ENCODE measurements at places on chromosomes 2 and 18.

DNA sequence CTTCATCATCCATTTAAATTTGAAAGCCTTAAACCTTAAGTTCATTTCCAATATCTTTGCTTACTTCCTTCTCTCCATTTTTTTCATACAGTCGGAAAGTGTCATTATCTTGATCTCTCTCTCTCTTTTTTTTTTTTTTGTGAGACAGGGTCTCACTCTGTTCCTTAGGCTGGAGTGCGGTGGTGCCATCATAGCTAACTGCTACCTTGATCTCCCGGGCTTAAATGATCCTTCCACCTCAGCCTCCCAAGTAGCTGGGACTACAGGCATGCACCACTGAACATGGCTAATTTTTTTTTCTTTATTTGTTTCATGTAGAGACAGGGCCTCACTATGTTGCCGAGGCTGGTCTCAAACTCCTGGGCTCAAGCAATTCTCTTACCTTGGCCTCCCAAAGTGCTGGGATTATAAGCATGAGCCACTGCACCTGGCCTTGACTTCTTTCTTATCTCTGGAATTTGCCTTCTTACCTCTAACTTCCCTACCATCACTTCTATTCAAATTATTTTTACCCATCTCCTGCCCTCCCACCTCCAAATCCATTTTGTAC lies 222.2 kb downstream of the MYCN start:
- H3K4me1 ChIP-seq, result no peaks in the 10 kb centered on the region
- H3K4me3 ChIP-seq, result no peak overlapping the region
- no peak for DNase-seq
- H3K36me3 ChIP-seq, result no peaks in the 10 kb centered on the region
- H3K27me3 ChIP-seq, result no peaks in the 10 kb centered on the region

GRCh38 chr2:79665091-79665490 lies 152.2 kb downstream of the CTNNA2 start:
- no peaks in the 10 kb centered on the region for H3K27me3 ChIP-seq
- DNase-seq, result no peak
- H3K4me1 ChIP-seq, result no peaks in the 10 kb centered on the region
- no peak overlapping the region for H3K27ac ChIP-seq
- H3K36me3 ChIP-seq, result no peaks in the 10 kb centered on the region

DNA sequence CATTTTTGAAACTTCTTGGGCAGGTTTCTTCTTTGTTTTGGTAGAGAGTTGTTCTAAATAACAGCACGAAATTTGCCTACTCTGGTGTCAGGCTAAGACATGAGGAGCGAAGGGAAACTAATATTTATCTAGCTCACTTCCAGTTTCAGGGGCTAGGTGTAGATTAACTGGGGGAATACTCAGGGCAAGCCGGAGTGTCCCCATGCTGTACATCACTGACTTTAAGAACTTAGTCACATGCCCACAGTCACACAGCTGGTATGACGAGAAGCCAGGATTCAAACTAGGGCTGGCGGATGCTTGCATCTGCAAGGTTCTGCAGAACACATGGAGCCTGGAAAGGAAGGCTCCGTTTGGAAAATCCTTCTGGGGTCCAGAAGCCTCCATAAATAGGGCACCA lies 133.3 kb downstream of the ALPK2 start:
- H3K4me1 ChIP-seq, result peaks cover 5% of the 10 kb centered on the region
- DNase-seq, result no peak
- no peak overlapping the region for H3K27ac ChIP-seq
- no peaks in the 10 kb centered on the region for H3K36me3 ChIP-seq
- no peak overlapping the region for H3K4me3 ChIP-seq

- H3K36me3 ChIP-seq, result no peaks in the 10 kb centered on the region
- no peak overlapping the region for H3K4me3 ChIP-seq
- H3K27me3 ChIP-seq, result no peaks in the 10 kb centered on the region
- H3K27ac ChIP-seq, result no peak overlapping the region
- H3K4me1 ChIP-seq, result no peaks in the 10 kb centered on the region
Measured at GRCh38 chr2:240839152-240840143, 19.4 kb upstream of the KIF1A start.

GRCh38 chr18:68734308-68734707 lies 19.4 kb upstream of the TMX3 start:
- H3K36me3 ChIP-seq, result no peaks in the 10 kb centered on the region
- H3K27ac ChIP-seq, result no peak overlapping the region
- H3K27me3 ChIP-seq, result no peaks in the 10 kb centered on the region
- no peak overlapping the region for H3K4me3 ChIP-seq
- H3K4me1 ChIP-seq, result no peaks in the 10 kb centered on the region
- DNase-seq, result no peak

DNA sequence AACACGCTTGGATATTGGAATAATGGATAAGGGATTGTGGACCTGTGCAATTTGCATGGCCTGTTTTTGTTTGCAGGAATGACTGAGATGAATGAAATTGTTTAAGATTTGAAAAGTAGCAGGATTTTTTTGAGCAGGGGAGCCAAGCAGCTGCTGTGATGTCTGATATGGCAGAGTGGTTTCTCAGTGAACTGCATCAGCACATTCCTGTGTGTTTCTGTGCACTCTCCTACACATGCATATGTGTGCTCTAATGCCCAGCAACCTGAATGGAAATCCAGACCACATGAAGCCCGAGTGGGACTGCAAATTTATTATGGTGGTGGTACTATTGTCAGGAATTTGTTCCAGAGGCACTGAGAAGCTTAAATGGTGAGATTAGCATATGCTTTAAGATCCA lies 161.7 kb downstream of the PARD3B start:
- no peaks in the 10 kb centered on the region for H3K36me3 ChIP-seq
- no peak overlapping the region for H3K27ac ChIP-seq
- H3K4me1 ChIP-seq, result no peaks in the 10 kb centered on the region
- DNase-seq, result no peak
- H3K4me3 ChIP-seq, result no peak overlapping the region

DNA sequence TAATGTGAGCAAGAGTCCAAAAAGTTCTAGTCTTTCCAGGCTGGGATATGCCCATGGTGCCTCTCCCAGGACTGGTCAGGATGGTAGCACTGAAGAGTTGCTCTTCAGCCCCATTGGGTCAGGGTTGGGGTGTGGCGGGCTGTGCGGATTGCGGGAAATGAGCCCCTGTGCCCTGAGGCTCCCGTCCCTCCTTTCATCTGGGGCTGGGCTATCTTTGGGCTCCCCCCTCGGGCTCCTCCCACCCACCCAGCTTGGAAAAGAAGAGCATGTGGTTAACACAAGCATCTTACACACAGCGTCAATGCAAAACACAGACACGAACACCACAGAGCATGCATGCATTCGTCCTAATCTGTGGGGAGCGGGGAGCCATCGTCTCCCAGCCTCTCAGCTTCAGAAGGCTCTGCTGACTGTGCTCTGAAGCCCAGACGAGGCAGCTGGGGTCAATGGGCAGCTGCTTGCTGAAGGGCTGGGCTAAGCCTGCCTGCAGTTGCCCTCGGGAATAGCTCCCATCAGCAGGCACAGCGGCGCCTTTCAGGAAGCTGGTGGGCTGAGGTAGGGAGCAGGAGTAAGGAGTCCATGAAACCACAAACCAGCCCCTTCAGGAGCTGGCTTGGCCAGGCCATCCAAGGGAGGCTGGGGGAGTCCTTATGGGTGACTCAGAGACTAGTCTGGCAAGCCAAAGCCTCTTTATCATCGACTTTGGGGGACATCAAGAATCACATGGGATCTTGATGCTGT lies 112.9 kb downstream of the CLIP4 start:
- no peak for DNase-seq
- no peaks in the 10 kb centered on the region for H3K36me3 ChIP-seq
- no peak overlapping the region for H3K4me3 ChIP-seq
- H3K27me3 ChIP-seq, result no peaks in the 10 kb centered on the region

DNA sequence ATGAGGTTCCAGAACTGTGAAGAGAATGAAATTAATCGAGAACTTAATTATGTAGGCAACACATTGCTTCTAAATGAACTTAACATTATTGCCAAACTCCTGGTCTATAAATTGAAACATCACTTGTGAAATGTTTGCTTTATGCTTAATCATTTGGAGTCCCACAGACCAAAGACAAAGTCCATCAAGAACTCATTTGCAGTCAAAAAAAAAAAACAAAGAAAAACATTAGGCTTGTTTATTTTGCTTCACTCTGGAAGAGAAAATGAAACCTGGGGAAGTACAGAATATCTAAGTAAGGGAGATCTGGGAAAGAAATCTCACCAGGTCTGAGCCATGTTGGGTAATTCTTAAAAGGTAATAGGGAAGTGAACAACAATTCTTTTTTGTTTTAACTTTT lies 1363.5 kb upstream of the DDX18 start:
- no peak overlapping the region for H3K4me3 ChIP-seq
